ENCODE measurements at places on chromosomes 4 and X.

GRCh38 chr4:51858605-51859202 lies 15.8 kb downstream of the DCUN1D4 start:
- DNase-seq = no peak

- DNase-seq = no peak
These were observed 952.9 kb downstream of the FAT4 start for GRCh38 chr4:126267689-126268088.

- DNase-seq = no peak
These were observed 49.0 kb downstream of the CD99L2 start for GRCh38 chrX:150849486-150849885.

GRCh38 chrX:121635141-121635540 lies 587.7 kb downstream of the GLUD2 start:
- no peak for DNase-seq

GRCh38 chrX:77493677-77494553 lies 46.7 kb downstream of the FGF16 start:
- DNase-seq = no peak

- no peak for DNase-seq
These were observed 71.3 kb downstream of the PRPS1 start for GRCh38 chrX:107699616-107700015.

GRCh38 chr4:112299721-112300120 lies 2.6 kb downstream of the ALPK1 start:
- DNase-seq = no peak

- no peak for DNase-seq
These were observed 1521.1 kb upstream of the PCDH7 start for GRCh38 chr4:29199025-29199424.

DNA sequence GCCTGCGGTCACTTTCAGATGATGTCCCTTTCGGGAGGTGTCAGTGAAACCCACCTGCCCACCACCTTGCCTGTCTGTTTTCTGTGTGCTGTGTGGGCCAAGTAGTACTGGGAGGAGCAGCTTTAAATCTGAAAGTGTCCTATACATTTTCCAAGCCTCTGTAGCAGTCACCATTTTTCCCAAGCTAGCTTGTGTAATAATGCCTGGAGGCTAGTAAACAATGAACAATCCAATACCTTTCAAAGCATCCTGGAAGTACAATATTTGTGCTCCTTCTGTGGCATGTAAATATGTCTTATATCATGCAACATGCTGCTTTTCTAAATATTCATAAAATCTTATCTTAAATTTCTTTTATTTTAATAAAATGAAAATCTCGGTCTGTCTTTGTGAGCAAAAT lies 111.6 kb upstream of the C1GALT1C1 start:
- DNase-seq = no peak

Measured in amygdala (tissue), 56 donors.